HuH-7 (cell line): ENCODE measurements at places on chromosomes 6 and 20.

DNA sequence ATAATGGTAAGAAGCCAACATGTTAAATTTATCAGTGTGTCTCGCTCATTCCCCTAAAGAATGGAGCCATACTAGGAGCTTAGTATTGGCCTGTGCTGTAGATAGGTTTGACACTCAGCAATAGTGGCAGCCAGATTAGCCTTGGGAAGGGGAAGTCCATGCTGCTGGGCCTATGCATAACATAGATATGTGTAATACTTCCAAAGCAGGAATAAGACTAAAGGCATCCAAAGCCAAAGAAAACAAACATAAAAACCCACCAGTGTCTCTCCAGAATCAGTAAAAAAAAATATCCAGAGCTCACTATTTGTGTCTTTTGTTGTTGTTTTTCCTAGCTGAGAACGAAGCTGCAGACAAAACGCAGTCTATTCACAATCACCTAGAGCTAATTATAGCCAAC is 104.2 kb upstream of the STXBP5 start:
- DNase-seq = no peak

GRCh38 chr6:104955491-104955890 is 1.4 kb upstream of the LIN28B start:
- DNase-seq = no peak

GRCh38 chr20:39785252-39785917 is 823.2 kb downstream of the DHX35 start:
- no peak for DNase-seq

- no peak for DNase-seq
Measured at GRCh38 chr20:59149678-59150504, 13.7 kb upstream of the ZNF831 start.

- DNase-seq = no peak
Measured at GRCh38 chr20:35235881-35236280, 9.4 kb downstream of the MMP24 start.

GRCh38 chr6:159163901-159164370 is 5.3 kb upstream of the FNDC1 start:
- DNase-seq = no peak

DNA sequence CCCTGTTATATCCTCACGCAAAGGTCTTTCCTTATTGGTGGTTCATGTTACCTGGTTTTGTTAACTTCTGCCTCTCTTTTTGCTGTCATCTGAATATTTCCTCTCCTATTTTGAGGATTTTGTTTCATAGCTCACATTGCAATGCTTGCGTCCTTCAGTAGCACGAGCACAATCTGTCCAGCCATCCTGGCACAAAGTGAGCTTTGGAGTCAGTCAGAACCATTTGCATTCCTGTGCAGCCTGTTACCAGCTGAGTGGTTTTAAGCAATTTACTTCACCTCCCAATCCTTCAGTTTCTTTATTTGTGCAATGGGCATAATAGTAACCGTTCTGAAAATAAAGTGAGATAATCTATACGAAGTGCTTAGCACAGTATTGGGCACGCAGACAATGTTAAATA is 42.7 kb downstream of the AKAP7 start:
- no peak for DNase-seq

- DNase-seq = no peak
Measured at GRCh38 chr6:47862731-47863130, 80.9 kb downstream of the OPN5 start.

GRCh38 chr20:36467076-36467999 is 74.0 kb upstream of the MYL9 start:
- no peak for DNase-seq

DNA sequence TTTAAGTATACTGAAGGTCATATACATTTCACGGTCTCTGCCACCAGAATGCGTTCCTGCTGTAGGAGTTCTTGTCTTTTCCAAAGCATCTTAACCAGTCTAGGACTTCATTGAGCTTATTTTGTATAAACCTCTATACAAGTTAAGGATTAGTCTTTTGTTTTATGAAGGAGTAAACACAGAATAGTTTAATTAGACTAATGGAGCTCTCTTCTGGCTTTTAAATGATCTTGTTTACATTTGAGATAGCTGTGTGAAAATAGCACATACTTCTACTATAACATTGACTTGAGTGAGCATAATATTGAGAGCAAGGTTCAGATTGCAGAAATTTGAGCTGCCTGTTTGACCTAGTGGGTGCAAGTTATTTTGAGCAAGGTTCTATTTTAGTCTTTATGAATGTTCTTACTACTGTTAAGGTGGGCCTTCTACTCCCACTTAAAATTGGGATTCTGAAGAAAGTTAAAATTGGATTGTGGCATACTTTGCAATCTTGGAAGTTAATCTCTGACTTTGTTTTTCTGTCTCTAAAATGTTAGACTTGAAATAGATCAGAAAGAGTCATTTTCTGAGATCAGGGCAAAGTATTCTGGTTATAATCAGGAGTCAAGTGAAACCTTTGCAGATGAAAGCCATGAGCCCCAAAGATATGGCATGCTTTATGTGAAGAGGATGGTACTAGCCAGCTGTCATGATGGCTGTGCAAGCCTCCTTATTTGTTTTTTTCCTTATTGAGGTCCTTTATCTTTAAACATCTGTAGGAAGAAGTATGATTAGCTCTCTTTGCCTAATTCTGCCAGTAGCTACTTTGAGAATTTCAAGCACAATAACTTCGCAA is 41.8 kb downstream of the RPRD1B start:
- DNase-seq = no peak

DNA sequence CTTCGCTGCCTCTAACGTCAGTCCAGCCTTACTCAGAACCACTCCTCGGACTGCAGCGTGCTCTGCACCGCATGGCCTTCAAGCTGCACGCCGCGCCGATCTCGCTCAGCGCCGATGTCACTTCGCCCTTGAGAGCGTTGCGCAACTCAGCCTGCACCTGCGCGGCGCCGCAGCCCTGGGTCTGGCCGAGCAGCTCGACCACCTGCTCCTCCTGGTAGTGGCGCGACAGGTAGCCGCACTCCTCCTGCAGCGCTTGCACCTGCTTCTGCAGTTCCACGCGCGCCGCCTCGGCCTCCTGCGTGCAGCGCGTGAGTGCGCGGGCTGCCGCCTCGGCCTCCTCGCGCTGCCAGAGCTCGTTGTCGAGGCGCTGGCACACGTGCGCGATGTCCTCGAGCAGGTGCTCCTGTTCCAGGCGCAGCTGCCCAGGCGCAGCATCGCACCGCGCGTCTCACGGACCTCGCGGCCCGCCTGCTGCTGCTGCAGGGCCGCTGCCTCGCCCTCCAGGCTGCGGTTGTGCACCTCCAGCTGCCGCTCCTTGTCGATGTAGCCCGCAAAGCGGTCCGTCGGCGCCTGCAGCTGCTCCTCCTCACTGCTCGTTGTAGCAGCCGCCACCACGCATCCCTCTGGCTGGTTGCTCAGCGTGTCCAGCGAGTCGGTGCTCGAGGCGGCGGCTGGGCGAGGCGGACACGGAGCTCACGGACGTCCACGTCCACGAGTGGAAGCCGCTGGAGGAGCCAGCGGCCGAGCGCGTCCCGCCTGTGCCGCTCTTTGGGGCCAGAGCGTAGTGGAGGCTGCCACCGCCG is 380.6 kb upstream of the CHD6 start:
- DNase-seq = no peak

DNA sequence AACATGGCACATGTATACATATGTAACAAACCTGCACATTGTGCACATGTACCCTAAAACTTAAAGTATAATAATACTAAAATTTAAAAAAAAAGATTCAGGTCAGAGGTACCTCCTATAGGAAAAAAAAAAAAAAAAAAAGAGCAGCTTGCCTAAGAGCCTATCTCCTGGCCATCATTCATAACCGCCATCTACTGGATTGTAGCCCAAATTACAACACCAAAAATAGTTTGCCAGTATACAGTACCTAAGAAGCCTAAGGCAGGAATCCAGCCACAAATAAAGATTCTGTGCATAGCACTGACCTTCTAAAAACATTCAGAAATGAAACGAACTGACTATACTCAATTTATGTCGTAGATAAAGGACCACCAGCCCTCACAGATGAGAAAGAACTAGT is 438.4 kb upstream of the ADGRB3 start:
- no peak for DNase-seq

DNA sequence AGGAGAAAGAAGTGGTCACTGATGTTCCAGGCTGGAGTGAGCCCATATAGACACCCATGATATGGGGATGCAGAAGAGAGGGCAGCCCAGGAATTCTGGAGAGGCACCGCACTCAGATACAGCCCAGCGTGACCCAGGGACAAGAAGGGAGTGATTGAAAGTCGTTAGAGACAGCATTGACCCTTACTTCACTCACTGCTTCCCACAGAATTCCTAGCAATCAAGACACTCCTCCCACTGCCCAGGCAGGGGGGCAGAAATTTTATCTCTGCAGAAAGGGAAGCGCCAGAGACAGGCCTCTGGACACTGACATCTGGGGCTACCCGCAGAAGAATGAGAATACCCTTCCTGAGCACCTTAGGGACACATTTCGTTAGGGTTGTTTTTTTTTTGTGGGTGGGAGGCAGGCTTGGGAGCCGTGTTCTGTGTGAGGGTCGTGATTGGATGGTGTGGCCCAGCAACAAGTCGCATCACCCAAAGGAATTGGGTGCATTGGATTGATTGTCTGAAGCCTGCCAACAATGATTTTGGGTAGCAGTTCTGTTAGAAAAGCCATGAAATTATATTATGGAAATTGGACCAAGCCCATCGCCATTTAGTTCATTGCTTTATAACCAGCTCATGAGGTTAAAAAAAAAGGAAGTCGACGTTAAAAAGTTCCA is 45.9 kb upstream of the MAP3K4 start:
- no peak for DNase-seq

DNA sequence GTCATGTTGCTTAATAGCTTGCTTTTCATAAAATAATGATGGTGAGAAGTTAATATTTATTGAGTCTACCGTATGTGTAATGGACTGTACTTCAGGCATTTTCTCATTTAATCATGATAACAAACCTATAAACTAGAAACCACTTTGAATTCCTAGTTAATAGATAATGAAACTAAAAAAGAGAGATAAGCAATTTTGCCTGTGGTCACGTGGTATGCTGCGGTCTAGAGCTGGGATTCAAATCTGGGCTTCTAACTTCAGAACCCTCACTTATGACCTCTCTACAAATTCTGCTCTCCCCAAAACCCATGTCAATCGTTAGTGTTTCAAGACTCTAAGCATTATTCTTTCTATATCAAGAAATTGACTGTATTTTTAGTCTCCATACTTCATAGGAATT is 700.7 kb downstream of the PRKN start:
- DNase-seq = no peak

- no peak for DNase-seq
Measured at GRCh38 chr6:123527406-123527805, 109.3 kb downstream of the TRDN start.

DNA sequence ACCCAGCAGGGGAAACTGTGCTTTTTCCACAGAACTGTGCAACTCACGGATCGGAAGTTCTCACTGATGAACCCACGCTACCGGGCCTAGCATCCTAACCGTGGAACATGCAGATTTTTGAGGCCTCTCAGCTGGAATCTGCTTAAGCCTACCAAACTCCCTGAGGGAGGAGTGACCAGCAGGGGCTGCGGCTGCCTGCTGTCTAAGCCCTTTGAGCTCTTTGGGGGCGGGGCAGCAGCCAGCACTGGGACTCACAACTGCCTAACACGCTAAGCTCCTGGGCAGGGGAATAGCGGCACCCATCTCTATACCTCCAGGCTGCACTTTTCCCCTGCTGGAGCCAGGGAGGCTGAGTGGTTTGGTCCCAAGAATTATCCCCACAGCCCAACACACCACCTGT is 20.4 kb upstream of the METTL24 start:
- no peak for DNase-seq

DNA sequence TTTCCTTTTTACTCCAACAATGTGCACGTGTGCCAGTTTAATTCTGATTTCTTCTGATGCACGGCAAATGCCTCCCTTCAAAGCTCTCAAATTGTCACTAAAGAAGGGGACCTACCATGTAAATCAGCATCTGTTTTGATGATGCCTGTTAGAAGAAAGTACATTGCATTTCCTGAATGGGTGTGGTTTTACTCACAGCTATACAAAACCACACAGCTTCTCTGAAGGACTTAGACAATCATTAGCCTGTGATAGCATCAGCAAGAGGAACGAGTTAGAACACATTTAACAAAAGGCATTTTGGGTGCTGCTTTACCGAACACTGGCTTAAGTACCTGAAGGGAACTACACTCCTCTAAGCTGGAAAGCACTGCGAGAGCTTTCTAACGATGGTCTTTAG is 109.4 kb downstream of the ATXN1 start:
- DNase-seq = no peak

DNA sequence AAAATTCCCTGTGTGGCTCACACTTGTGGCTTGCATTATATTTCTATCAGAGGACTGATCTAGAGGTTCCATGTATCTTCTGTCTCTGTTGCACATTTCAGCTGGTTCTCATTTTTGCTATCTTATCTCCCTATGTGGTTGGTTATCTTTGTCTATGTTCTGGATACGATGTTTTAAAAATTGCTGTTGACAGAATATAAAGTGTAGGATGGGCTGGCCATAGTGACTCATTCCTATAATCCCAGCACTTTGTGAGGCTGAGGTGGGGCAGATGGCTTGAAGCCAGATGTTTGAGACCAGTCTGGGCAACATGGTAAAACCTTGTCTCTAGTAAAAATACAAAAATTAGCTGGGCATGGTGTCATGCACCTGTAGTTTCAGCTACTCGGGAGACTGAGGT is 9.9 kb upstream of the ULBP3 start:
- DNase-seq = no peak
